ENCODE measurements at places on chromosomes 4 and X.

DNA sequence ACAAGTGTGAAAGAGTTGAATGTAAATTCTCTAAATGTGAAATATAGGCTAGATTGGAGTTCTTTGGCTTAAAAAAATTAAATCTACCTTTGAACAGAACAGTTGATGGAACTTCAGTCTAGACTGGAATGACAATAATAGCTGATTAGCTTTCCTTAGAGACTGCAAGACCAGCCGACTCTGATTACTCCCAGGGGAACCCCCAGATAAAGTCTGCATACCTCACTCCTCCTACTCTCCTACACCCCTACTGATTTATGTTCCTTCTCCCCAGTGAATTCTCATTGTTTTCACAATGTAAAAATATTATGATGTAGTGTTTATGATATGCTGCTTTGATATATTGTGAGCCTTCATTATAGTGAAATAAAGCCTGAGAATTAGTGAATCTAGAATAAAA, 241.3 kb downstream of the CFAP299 start:
- no peak for DNase-seq

- no peak for DNase-seq
These were observed 124.5 kb upstream of the NOCT start for GRCh38 chr4:138890891-138891570.

GRCh38 chr4:188282471-188283232, 143.4 kb downstream of the TRIML1 start:
- DNase-seq: no peak

DNA sequence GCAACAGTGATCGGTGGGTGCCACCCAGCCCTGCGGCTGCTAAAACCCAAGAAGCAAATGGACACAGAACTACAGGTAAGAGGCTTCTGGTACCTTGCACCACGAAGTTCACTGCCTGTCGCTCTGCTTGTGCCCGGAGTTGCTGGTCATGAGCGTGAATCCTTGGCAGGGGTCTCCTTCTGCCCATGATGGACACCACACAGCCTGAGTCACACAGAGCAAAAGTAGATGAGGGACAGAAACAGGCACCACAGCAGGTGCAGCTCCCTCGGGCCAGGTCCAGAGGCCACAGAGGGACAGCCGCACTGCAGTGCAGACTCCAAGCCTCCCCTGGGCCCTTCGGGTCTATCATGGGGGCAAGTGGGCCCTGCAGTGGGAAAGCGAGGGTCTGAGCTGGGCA, 22.4 kb downstream of the NAT8L start:
- DNase-seq: no peak

DNA sequence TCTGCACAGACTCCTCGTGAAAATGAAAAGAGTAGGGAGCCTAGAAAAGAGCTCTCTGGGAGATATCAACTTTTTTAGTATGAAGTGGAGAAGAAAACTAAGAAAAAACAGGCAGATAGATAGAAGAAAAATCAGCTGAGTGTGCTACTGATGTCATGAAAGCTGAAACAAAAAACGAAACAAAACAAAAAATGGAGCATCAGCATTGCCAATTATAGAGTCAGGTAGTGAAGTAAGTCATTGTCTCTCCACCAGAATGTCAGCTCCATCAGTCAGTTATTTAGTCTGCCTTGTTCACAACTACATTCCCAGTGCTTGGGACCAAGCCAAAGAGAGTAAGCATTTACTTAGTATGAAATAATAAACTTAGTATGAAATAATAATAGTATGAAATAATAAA, 595.1 kb downstream of the STPG2 start:
- no peak for DNase-seq

- DNase-seq: no peak
These were observed 637.3 kb downstream of the ADGRL3 start for GRCh38 chr4:61837395-61837794.

DNA sequence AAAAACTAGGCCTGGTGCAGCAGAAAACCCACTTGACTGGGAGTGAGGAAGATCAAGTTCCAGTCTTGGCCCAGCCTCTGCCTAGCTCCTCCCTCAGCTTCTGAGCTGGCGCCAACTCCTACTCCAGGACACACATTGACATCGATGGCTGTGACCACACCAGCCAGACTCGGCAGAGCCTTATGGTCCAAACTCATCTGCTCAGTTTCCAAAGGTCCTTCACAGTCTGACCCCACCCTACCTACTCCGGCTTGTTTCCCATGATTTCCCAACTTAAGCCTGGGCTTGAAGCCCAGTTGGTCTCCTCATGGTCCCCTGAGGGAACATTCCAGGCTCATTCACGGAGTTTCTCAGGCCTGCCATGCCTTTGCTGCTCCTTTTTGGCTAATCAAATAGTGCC, 10.1 kb downstream of the ELF4 start:
- DNase-seq: no peak

- no peak for DNase-seq
These were observed 21.1 kb upstream of the HMX1 start for GRCh38 chr4:8892556-8893226.

GRCh38 chr4:57080781-57081650, 29.2 kb downstream of the IGFBP7 start:
- DNase-seq: no peak

- DNase-seq: no peak
These were observed 63.7 kb downstream of the ADAMTS3 start for GRCh38 chr4:72505314-72505744.

DNA sequence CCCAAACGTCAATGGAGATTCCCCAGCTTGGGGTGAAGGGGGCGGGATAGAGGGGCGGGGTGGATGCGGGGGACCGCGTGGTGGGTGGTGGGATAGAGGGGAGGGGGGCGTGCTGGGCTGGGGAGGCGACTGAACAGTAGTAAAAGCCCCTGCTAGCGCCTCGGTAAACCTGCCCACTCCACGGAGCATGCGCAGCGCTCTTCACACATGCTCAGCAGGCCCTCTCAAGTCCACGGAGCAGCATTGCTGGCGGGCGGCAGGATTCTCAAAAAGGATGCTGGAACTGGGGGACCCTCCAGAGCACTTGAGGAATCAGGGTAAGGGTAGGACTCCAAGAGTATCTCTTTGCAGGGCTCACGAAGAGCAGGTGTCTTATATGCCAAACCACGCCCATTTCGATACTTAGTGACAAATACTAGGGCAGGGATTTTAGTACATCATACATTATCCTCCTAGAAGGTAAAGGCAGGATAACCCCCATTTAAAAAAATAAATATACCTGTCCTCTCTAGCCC, 378 bp upstream of the RPS6KA6 start:
- DNase-seq: no peak

DNA sequence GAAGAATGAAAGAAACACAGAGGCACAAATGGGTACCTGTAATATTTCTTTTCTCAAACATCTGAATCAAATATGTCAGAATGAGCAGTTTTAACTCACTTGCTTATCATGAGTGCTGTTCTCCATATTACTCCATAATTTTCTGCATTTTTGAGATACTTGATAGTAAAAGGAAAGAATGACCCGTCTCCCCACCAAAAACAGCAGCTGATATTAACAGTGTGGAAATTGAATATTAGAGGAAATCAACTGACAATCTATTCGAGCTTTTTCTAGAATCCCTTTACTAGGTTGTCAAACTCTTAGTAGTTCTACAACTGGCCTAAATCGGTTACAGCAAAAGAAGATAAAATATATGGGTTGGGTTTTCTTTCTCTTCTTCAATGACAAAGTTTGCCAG, 49.9 kb upstream of the HELT start:
- no peak for DNase-seq

DNA sequence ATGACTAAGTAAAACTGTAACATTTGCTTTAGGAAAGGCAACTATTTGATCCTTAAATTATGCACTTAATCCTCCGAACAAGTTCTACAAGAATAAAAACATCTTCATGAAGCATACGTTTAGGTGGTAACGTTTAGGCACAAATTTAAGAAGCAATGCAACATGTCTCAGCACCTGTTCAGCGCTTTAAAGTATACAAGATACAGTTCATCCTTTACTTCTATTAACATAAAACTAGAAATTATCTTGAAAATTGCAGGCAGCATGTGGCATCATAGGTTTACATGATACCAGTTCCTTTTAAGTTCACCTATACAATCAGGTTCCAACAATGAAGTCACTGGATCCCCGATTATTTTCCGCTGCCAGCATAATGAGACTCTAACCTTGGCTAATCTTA, 1.5 kb downstream of the PLA2G12A start:
- no peak for DNase-seq

DNA sequence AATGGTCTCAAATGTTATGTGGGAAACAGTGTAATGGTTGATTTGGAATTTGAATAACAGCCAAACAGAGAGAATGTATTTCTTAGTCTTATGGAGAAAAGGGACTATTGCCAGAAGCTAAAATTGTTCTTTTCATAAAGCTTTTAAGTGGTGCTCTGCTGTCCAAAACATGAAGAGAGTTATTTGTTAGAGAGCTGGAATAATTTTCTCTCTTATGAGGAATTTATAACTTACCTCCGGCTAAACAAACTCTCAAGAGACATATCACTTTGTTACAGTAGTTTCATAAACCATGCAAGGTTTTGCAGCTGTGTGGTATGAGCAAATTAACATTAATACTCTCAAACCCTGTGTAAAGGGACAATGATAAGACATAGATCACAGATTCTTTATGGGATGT, 28.6 kb downstream of the SULT1B1 start:
- no peak for DNase-seq

DNA sequence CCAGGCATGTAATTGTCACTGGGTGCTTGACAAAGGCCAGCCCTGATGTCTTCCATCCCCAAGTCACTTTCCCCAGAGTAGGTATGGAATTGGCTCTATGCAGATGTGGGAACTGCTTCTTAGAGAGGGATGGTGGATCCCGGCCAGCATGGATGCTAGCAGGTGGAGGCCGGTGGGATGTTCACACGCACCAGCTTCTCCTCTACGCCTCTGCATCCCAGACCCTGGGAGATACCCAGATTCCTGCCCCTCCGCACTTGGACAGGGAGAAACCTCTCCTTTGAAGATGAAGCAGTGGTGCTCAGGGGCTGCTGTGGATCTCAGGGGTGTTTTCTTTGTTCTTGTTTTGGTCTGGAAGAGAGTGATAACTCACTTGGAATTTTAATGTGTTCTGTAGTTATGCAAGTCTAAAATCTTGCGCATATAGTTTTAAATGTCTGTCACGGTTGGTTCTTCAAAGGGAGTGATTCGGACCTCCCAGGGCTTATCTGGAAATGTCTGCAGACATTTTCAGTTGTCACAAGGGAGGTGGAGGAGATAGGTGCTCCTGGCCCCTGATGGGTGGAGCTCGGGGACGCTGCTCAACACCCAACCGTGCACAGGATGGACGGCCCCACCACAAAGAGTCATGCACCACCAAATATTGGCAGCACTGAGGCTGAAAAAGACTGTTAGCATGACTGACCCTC, 308.0 kb downstream of the DHRSX start:
- DNase-seq: no peak

- no peak for DNase-seq
These were observed 60.6 kb upstream of the NAP1L5 start for GRCh38 chr4:88758264-88758663.

- DNase-seq: peak; percentile 6
These were observed 808 bp downstream of the PRDM5 start for GRCh38 chr4:120921456-120922380.

- no peak for DNase-seq
These were observed 32.6 kb downstream of the HMX1 start for GRCh38 chr4:8838961-8839431.

DNA sequence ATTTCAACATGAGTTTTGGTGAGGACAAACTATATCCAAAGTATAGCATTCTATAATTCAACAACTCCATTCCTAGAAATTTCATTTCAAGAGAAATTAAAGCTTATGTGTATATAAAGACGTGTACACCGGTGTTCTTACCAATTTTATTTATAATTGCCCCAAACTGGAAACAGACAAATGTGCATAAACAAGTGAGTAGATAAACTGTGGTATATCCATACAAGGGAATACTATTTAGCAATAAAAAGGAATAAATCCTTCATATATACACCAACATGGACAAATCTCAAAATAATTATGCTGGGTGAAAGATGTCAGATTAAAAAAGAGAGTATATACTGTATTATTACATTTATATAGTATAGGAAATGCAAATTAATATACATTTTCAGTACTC, 19.9 kb downstream of the HNRNPH2 start:
- no peak for DNase-seq

DNA sequence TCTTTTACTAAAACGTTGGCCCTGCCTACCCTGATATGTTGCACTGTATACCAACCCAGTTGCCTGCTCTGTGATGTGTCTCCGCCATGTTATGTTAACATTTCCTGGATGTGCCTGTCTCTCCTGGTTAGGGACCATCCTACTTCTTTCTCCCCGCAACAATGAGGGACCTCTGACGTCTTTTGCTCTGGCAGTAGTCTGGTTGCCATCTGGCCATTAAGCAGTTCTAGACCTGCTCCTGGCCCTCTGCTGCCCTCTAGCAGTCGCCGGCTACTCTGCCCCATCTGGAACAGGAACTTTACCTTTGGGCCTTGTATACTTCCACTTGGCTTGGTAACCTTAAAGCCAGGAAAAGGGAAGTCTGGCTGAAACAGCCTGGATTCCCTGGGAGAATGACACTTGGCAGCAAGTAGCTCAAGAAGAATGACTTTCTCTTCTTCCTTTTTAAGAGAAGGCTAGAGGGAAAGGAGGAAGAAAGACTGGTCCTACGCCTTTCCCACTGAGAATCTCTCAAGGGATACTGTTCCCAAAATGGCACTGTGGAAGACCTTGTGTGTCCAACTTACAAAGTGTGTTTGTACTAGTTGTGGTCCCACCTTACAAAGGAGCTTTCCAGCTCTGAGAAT, 63.5 kb downstream of the GPC3 start:
- DNase-seq: peak; percentile 0

GRCh38 chrX:101759000-101759399, 99.3 kb upstream of the ARMCX2 start:
- peak; percentile 26 for DNase-seq

- DNase-seq: no peak
These were observed 5.0 kb downstream of the ADH7 start for GRCh38 chr4:99430106-99430505.

DNA sequence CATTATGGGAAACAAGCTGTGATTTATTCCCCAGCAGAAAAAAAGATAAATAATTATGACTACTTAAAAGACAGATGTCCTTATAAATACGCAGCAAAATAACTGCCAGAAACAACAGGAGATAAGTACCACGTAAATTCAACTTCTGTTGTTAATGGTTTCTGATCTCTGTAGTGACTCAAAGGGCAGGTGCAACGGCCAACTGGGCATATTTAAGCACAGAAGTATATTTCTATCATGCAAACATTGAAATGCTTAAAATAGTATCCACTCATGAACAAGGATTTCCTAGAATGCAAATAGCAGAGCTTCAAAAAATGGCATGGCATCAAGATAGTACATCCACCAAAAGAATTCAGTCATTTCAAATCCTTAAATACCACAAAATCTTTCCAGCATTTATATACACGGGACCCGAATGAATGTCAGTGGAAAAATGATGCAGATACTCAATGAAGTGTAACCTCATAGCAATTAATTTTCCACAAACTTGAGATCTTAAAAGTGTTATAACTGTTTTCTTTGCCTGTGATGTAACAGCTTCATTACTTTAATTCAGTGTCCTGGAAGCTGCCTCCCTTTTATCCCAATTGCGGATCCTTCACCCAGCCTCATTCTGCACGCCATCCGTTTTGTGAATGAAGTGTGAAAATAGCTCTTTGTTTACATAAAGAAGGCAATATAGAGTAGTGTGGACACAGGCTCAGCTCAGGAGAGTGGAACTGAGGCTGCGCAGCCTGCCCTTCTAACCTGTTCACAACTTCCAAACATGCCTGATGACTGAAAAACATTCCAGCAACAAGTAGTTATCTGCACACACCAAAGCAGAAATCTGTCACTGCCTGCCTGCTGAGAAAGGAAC, 10.2 kb downstream of the PDGFC start:
- DNase-seq: no peak
